ENCODE measurements at places on chromosomes 3 and 15.

DNA sequence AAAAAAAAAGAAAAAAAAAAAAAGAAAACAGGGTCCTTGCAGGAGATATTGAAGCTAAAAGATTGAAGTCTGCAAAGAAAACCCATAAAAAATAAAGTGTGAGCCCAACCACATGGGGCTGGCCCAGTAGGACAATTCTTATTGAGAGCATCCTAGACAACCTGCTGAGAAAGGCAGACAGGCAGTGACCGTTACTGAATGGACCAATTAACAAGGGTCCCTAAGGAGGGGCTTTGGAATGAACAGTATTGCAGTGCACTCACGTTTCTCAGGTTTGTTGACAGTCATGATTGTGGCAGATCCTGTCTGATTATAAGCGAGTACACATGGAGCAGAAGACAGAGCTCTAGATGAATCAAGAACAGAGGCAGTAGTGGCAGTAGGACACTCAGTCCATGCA, 168.6 kb downstream of the LSAMP start:
- no peak for DNase-seq

GRCh38 chr3:171896316-171896715, 53.2 kb downstream of the TMEM212 start:
- DNase-seq = no peak

DNA sequence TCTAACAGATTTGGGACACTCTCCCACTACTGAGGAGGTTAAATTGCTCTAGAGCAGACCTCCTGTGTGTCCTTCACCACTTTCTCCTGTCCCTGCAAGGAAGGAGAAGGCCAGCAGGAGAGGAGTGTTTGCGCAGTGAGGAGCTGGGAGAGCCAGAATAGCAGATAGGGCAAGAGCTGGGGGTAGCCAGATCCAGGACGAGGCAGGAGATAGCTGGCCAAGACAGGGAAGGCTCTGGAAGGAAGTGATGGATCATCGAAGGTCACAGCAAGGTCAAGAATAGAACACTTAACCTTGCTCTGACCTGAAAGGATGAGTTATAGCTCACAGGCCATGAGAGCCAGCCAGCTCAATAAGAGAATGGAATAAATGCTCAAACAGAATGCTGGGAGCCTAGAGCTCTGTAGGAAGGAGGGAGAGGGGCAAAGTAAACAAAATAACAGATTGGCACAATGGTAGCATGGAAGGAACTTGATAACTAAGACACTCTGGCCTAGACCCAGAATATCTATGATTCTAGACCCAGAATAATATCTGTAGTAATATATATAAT, 37.5 kb upstream of the FSIP1 start:
- DNase-seq = no peak

- DNase-seq = no peak
Measured at GRCh38 chr3:15324379-15324808, 8.0 kb downstream of the SH3BP5 start.

DNA sequence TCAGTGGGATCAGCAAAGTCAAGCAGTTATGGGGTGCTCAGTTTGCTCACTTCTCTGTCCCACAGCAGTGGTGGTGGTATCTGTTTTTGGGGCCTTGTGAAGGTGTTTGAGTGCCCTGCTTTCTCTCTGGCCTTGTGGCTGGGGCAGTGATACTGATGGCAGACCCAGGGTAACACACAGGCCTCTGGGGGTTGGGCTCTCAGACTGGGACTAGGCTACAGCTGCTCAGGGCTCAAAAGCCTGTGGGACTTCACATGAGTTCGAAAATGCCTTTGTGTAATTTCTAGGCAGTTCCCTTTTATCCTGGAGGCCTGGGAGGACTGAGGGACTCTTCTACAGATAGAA, 75.3 kb downstream of the STXBP5L start:
- DNase-seq = no peak

DNA sequence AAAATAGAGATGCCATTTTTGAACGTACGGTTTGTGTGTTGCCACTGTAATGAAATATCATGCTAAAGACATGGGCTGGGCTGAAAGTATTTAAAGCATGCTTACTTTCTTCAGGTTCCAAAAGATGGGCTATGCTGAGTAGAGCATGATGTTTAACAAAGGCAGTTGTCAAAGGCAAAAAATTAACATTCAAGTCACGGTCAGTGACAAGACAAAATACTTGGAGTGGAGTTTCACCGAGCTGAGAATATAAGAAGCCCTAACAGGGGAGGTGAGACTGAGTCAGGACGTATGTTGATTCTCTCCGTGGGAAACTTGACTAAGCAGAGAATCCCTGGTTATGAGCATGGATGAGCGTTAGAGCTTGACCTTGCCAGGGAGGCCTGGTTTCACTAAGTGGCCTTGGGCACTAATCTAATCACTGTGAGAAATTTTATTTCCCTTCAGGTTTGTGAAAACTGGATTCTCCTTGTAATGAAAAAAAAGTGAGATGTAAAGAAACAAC, 218.2 kb upstream of the ADAMTS9 start:
- no peak for DNase-seq
